Posterior vena cava (tissue), 2 donors: ENCODE measurements at places on chromosomes 2 and 18. TPM values are rescaled to one million over a fixed set of nuclear protein-coding genes. Genes with fewer than 3 reads are reported as not detected.

Gene SIX3
- not detected for total RNA-seq

Gene CROCC2
- 0.09 TPM for total RNA-seq

Gene ZNF407
- 13.4 TPM for total RNA-seq

Gene SNED1
- total RNA-seq: 62.7 TPM

Gene HADHB
- total RNA-seq: 87.6 TPM

Gene SLC9A4
- 0.14 TPM for total RNA-seq

Gene CCDC178
- total RNA-seq: 1.2 TPM

Gene UGT1A8
- total RNA-seq: not detected

Gene IL1F10
- total RNA-seq: not detected

Gene TWIST2
- 18.6 TPM for total RNA-seq

Gene NOP58
- total RNA-seq: 37.9 TPM

Gene PAX3
- total RNA-seq: 0.37 TPM

Gene ANKRD53
- 1.4 TPM for total RNA-seq

Gene GEN1
- 3.1 TPM for total RNA-seq

Gene MSTN
- 1.8 TPM for total RNA-seq

Gene IGFBP5
- 466 TPM for total RNA-seq
